Right atrium auricular region (tissue), 2 donors: ENCODE measurements at places on chromosomes 11 and 22.

DNA sequence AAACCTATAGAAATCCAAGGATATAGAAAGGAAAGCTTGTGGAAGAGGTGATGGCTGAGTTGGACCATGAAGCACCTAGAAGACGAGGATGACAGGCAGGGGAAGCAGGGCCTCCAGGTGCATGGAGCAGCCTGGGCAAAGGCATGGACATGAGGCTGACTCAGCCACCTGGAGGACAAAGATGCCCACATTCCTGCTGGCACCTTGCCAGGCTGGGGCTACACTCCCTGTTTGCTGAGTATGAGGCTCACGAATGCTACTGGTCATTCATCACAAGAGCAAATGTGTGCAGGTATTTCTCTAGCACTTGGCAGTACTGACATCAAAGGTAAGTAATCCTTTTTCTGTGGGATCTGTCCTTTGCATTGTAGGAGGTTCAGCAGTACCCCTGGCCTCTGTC is 7.1 kb upstream of the SCGB2A1 start:
- no peak for DNase-seq

DNA sequence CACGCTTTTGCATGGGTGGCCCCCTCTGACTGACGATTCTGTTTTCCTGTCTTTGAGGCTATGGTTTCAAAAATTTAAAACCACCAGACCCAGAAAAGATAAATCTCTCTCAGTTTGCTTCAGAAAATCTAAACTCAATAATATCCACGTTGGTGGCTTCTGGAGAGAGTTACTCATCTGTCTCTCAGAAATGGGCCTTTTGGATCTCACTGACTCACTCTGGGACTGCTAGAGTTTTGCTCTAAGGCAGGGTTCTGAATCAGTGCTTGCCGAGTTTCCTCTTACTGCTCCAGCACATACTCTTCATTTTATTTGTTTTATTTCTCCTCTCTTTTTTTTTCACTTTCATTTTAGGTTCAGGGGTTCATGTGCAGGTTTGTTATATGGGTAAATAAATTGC is 305.7 kb downstream of the BLID start:
- DNase-seq = no peak

DNA sequence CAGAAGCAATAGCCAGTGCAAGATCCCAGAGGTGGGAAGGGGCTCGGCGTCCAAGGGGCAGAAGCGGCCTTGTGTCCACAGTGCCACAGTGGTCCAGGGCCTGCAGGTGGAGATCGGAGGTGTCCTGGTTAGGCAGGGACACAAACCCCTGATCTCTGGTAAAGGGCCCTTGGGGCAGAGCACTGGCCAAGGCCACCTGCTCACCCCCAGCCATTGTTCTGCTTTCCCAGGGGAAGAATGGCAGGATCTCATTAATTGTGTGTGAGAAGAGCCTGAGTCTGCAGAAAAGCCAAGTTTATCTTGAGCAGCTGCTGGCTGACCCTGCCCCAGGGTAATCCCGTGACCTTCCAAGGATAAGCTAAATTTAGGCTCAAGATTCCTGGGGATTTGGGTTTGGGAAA is 3.1 kb upstream of the CLDN5 start:
- no peak for DNase-seq

- DNase-seq = peak; percentile 5
Measured at GRCh38 chr11:8097468-8097867, 16.5 kb downstream of the TUB start.

- DNase-seq = no peak
Measured at GRCh38 chr11:131206671-131207070, 163.7 kb upstream of the NTM start.

GRCh38 chr11:63611395-63611747 is 2.9 kb downstream of the PLAAT3 start:
- no peak for DNase-seq

GRCh38 chr11:94183886-94184264 is 55.2 kb downstream of the PANX1 start:
- peak; percentile 84 for DNase-seq

DNA sequence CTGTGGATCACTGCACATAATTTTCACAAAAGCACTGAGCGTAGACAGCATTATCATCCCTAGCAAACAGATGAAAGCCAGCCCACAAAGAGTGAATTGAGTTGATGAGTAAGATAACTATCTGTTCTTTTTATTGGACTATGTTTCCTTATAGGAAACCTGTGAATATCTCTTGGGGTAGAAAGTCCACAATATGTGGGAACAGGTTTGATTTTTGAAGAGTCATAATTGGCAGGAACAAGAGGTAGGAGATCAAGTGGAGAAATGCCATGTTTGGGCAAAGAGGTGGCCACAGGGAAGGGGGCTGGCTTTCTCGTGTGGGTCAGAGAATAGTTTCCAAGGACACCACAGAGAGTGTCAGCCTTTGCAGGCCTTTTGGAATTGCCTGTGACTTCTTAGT is 23.9 kb downstream of the OR51E2 start:
- DNase-seq = no peak
